ENCODE measurements at places on chromosomes 11 and 22.

DNA sequence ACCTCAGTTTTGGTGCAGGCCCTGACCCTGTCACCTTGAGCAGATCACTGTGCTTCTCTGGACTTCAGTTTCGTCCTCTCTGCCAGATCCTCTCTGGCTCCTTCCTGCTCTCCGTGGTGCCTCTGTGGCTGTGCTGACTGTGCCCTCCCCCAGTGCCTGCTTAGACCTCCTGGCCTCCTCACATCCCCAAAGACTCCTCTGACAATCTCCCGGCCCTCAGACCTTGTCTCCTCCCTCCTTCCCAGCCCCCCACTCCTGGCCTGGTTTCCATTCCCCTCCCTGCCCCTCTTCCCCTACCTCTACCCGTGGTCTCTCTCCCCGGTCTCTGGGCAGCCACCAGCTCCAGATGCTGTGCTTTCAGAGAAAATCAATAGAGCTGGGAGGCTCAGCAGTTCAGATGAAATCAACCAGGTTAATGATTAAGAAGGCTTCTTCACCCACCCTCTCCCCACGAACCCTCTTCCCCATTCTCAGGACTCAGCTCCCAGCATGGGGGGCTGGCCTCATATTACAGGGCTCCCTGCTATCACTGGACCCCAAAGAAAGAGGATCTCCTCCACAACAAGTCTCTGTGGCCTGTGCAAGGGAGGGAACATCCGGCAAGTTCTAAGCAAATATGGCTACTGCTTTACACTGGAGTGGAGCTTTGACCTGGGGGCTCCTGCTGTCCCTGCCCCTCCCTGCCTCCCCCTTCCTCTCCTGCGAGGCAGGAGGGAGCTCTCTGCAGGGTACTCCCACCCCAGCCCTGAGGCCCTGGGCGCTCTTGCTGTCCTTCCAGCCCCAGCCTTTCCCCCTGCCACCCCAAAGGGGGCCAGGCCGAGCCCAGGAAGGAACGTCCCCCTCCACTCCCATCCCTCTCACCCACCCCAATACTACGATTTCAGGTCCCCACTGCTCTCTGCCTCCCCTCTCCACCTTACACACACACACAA is 8.5 kb downstream of the BACE1-AS start:
- no peak for DNase-seq

- no peak for DNase-seq
These were observed 236.8 kb downstream of the CASP12 start for GRCh38 chr11:104661471-104661870.

GRCh38 chr22:38290347-38290746 is 17.5 kb upstream of the TMEM184B start:
- no peak for DNase-seq

- no peak for DNase-seq
These were observed 50.2 kb downstream of the CELF1 start for GRCh38 chr11:47502767-47503166.

DNA sequence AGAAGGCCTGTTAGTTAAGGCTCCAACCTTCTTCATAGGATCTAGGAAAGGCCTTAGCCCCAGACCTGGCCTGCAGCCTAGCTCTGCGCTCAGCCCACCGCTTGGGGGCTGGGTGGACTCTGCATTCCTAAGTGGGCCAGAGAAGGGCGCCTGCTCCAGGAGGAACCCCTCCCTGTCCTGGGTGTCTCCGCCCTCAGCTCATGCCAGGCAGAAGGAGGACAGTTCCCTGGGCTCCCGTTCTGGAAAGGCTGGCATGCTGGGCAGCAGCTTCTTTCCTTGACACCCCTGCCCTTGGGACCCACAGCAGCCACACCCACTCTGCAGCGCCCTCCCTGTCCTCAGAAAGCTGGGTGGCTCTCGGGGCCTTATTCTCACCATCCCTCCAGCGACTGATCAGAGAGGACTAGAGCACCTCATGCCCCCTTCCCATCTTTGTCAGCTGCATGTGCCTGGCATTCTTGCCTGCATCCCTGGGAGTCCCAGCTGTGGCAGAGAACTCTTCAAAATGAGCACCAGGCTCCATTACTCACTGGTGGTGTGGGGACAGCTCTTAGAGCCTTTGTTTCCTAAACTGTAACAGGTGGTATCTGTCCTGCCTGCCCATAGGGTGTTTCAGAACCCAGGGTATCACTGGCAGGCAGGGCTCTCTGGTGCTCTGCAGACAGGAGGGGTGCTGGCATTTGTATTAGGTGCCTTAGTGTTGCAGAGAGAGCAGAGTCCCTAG is 20.3 kb upstream of the MYRF start:
- DNase-seq = no peak
